ENCODE measurements at places on chromosomes 4 and X. TPM values are rescaled to one million over a fixed set of nuclear protein-coding genes. Genes with fewer than 3 reads are reported as not detected.

DNA sequence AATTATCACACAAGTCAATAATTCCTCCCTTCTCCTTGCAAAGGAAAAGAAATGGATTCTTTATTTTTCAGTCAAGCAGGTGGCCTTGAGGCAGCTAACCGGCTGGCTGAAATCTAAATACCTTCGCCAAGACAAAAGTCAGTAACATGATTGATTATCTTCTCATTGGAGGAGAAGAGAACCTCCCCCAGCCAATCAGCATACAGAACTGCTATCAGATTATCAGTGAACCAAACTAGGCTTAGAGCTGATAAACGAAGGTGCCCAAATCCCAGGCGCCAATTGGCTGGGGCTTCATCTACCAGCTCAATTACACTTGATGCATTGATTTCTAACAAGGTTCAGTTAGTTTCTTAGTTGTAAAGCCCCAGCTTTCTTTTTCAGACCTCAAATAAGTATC lies 152.4 kb upstream of the NOCT start:
- no peak for DNase-seq

ADH7 gene
- total RNA-seq: not detected

SPINK2 gene
- not detected for total RNA-seq

- DNase-seq: no peak
Measured at GRCh38 chrX:130696542-130696941, 206.5 kb downstream of the ENOX2 start.

NUP62CL gene
- 1.2 TPM for total RNA-seq

GRCh38 chrX:70255452-70255851 lies 4.6 kb downstream of the P2RY4 start:
- DNase-seq: no peak

FAM47A gene
- not detected for total RNA-seq

SLC10A6 gene
- total RNA-seq: 0.46 TPM

ZNF711 gene
- 22.0 TPM for total RNA-seq

- no peak for DNase-seq
Measured at GRCh38 chrX:109270580-109271484, 211.1 kb downstream of the GUCY2F start.

GRCh38 chr4:94462572-94462971 lies 10.8 kb downstream of the PDLIM5 start:
- no peak for DNase-seq

GRCh38 chr4:69490271-69490670 lies 5.4 kb downstream of the UGT2B4 start:
- DNase-seq: no peak

DNA sequence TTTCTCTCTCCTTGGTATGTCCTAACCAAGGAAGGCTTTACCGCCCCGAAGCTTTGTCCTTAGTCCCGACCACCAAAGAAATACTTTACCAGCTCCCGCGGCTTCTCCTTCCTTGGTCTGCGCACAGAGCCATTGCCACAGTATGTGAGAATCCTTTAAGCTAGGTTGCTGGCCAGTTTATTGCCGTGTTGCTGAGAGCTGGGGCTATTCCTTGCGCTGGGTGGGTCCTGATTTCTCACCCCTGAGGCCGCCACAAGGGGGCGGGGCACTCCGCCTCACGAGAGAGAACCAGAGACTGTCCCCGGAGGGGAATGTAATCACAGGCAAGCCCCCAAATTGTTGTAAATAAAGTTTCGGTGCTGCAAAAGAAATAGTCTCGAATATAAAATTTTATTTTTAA lies 331.0 kb upstream of the PCDH10 start:
- DNase-seq: no peak

- DNase-seq: no peak
Measured at GRCh38 chrX:72052415-72053090, 79.2 kb downstream of the RTL5 start.

GYPE gene
- total RNA-seq: not detected

DNA sequence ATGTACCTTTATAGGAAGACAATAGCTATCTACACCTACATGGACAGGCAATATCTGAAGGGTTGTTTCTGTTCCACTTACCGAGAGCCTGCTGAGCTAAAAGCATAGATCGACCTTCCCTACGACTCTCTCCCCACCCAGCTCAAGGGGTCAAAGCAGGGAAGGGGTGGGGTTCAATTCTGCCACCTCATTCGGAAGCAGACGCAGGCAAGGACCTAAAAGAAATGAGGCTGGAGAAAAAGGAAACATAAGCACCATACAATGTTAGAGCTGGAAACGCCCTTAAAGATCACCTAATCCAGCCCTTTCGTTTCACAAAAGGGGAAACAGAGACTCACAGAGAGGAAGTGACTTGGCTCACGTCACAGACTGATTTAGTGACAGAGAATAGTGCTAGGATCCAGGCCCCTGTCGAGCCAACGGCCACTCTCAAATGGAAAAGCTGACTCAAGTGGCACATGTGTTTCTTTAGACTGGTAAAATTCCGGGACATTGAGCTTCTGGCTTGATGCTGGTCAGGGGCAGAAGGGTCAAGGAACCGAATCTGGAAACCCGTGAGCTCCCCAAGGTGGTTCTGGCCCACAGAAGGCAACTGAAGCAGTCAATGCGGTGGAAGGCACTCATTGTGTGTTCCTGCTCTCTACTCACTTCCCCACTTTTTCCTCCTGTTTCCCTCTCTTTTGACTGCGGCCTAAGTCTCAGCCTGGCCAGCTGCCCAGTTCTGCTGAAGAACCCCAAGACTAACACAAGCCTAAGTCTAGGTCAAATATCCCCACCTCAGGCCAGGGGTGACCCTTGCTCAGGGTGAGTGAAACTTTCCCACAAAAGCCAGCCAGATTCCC lies 7.5 kb downstream of the SEPTIN6 start:
- DNase-seq: no peak

GRCh38 chr4:134552063-134552462 lies 350.5 kb upstream of the PABPC4L start:
- DNase-seq: no peak

GRCh38 chr4:108054025-108054638 lies 64.4 kb downstream of the HADH start:
- DNase-seq: no peak

GRCh38 chr4:87916626-87917025 lies 58.9 kb upstream of the SPP1 start:
- no peak for DNase-seq

DCAF4L1 gene
- total RNA-seq: 0.67 TPM

S100G gene
- total RNA-seq: not detected

NPY2R gene
- total RNA-seq: 1.3 TPM

DNA sequence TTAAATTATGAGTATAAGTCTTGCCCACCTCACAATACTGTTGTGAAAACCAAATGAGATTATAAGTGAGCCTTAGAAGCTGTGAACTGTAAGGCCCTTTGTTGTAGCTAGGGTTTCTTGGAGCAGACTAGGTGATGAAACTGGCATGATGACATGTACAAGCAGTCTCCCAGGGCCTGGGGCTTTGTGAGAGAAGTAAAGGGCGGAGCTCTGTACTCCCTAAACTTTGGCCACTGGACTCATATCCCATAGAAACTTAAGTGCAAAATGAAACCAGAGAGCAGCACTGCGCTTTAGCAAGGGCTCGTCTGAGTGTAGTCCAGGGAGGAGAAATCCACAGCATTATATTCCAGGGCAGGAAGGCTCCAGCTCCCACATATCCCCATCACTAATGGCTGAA lies 385.6 kb upstream of the FGF16 start:
- DNase-seq: no peak

TKTL2 gene
- 0.33 TPM for total RNA-seq

EGFL6 gene
- total RNA-seq: 0.48 TPM

GRCh38 chrX:139924696-139925095 lies 8.2 kb downstream of the ATP11C start:
- no peak for DNase-seq

GRCh38 chr4:163757219-163757618 lies 262.7 kb downstream of the TMA16 start:
- no peak for DNase-seq

DNA sequence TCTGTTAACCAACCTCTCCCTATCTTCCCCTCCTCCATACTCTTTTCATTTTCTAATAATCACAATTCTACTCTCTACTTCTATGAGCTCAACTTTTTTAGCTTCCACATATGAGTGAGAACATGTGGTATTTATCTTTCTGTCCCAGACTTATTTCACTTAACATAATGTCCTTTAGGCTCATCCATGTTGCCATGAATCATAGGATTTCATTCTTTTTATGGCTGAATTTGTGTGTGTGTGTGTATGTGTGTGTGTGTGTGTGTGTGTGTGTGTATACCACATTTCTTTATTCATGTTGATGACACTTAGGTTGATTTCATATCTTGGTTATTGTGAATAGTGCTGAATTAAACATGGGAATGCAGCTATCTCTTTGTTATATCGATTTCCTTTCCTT lies 37.4 kb downstream of the RUFY3 start:
- no peak for DNase-seq

GRCh38 chrX:80537096-80537495 lies 116.8 kb downstream of the TENT5D start:
- no peak for DNase-seq

DNA sequence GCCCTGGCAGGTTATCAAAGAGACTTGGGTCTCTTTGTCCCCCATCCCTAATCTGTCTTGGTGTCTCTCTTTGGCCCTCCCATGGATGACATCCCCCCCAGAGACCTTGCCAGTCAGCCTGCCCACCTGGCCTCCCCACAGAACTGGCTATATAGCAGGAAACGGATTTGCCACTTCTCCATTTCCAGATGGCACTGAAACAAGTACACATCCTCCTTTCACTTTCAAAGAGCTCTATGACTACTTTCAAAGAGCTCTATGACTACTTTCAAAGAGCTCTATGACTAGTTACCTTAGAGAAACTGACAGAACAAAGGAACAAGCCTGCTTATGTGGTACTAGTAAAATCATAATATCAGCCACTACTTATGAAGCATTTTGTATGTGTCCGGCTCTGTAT lies 175.3 kb downstream of the MAML3 start:
- DNase-seq: no peak

- no peak for DNase-seq
Measured at GRCh38 chrX:148691456-148691855, 191.0 kb downstream of the AFF2 start.

IQCM gene
- total RNA-seq: not detected

DNA sequence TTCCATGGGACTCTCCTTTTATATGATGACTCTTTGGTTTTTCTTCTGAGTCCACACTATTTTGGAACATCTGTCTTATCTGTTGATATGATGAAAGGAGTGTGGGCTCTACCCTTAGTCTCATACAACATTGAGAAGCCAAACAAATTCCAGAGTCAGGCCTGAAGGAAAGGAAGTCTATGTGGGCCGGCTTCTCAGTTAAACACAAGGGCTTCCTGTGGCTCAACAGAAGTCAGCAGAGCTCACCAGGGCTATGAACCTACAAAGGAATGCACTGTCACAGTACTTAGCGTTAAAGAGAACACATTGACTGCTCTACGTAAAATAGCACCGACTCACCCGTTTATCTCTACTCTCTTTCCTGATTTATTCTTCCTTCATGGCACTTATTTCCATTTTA lies 641.0 kb upstream of the FRG1 start:
- no peak for DNase-seq

GRCh38 chrX:119382606-119383005 lies 16.5 kb upstream of the SLC25A43 start:
- no peak for DNase-seq

GRCh38 chr4:188132232-188132631 lies 7.0 kb upstream of the TRIML1 start:
- no peak for DNase-seq

GRCh38 chrX:140933016-140933415 lies 69.4 kb upstream of the SPANXB1 start:
- DNase-seq: no peak

DNA sequence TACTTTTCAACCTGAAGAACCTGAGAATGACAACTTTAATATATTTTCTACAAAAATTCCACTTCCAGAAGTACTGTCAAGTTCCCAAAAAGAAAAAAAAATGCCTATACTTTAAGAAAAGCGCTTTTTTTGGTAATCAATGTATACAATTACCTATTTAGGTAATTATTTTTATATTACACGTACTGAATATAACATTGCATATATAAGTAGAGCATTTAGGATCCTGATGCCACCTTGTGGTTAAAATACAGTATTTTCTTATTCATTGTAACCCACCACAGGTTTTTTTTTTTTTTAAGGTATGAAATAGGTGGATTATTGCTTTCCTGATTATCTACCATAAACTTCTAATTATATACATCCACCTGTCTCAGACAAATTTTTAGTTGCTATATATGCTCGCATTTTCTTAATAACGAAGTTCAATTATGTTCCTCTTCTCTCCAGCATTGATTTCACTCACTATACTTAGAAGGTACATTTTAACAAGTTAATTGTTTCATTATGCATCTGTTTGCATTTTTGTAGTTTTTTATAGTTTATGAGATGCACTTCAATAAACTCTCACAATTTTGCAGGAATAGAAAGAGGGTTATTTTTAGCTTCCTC lies 5.2 kb downstream of the MAP9 start:
- DNase-seq: no peak

ZC4H2 gene
- total RNA-seq: 17.5 TPM

KLF8 gene
- 6.6 TPM for total RNA-seq

LGI2 gene
- 7.9 TPM for total RNA-seq

GRCh38 chr4:119728692-119729593 lies 100.3 kb upstream of the PDE5A start:
- no peak for DNase-seq

GRCh38 chrX:136261321-136261720 lies 10.1 kb upstream of the MAP7D3 start:
- no peak for DNase-seq

- DNase-seq: no peak
Measured at GRCh38 chr4:119543187-119543586, 85.4 kb downstream of the PDE5A start.

GRCh38 chr4:131534944-131535645 lies 1614.0 kb upstream of the PCDH10 start:
- DNase-seq: no peak

DNA sequence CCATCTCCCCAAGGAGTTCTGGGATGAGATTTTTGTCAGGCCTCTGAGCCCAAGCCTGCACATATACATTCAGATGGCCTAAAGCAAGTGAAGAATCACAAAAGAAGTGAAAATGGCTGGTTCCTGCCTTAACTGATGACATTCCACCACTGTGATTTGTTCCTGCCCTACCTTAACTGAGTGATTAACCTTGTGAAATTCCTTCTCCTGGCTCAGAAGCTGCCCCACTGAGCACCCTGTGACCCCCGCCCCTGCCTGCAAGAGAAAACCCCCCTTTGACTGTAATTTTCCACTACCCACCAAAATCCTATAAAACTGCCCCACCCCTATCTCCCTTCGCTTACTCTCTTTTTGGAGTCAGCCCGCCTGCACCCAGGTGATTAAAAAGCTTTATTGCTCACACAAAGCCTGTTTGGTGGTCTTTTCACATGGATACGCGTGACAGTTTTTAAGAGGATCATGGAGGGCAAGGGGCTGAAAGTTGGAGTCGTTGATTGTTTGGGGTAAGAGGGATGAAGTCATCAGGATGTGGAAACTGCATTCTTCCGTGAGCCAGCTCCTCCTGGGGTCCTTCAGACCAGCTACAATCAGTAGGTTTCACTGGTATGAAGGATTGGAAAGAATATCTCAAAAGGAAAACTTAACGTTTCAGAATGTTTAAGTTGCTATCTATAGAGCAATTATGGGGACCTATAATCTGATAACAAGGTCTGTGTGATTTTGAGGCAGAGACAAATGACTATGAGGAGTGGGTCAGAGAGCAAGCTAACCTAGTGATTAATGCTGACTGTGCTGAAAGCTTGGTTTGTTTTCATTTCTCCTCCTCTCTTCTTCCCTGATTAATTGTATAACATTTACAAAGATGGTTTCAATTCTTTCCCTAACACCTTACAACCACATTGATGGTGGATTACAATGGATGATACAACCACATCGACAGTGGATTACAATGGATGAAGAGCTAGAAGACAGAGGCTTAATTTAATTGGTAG lies 28.6 kb upstream of the MAGEA11 start:
- no peak for DNase-seq

AWAT2 gene
- not detected for total RNA-seq

GRCh38 chr4:2598511-2599303 lies 62.3 kb downstream of the FAM193A start:
- DNase-seq: no peak

Measured in dorsolateral prefrontal cortex (tissue), 122 donors.